ENCODE measurements at places on chromosomes 7 and 10.

DNA sequence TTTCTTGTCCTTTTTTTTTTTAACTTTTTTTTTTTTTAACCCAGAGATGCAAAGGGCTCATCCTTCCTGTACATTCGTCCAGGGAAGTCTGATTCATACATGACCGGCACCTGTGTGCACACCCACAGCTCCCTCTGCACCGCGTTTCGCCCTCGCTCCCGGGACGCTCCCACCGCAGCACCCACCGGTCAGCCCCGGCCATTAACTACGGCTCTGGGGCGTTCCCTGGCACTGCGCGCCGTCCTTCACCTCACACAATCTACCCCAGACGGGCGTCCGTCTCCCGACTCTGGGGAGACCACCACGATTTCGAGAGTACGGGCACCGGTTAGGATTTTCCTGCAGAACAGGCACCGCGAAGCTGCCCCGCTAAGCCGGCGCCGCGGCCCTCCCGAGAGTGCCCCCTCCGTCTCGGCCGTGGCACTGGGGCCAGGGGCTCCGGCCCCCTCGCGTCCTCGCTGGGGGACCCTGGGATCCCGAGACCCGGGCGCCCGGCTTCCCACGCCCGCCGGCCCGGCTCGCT, 452 bp downstream of the ATE1 start:
- DNase-seq, result no peak

GRCh38 chr10:21020545-21020944, 123.4 kb upstream of the NEBL start:
- DNase-seq, result no peak

- no peak for DNase-seq
Observed at GRCh38 chr10:124145109-124145870, 51.9 kb upstream of the CHST15 start.

DNA sequence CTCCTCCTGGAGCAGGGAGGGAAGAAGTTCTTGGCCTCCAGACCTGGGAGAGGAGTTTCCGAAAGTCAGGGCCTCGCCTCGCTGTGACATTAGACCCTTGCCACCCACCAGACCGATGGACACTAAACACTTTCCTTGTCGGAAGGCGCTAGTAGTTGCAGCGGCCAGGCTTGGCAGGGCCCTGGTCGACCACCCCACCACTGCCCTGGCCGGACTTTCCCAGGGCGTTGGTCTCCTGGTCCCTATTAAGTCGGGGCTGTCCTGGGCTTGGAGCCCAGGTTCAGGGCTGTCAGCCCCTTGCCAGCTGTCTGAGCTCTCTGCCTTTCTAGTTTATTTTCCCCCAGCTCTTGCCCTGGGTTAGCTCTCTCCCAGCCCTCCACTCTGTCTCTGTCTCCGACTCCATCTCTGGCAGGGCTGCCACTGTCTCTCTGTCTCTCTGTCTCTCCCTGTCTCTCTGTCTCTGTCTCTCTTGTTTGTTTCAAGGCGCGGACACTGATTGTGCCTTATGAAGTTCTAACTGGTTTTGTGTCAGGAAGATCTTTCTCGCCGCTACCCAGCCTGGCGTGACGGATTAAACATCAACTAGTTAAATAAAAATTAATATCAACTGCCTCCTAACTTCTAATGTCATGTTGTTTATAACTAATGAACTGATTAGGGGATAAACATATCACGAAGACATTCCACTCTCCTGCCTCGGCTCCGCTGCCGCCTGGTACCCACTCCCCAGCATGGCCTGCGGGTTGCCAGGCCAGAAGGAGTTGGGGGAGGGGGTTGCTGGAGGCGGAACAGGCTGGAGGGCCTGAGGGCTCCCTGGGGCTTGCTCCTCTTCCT, 13.8 kb upstream of the PAX2 start:
- DNase-seq, result no peak

DNA sequence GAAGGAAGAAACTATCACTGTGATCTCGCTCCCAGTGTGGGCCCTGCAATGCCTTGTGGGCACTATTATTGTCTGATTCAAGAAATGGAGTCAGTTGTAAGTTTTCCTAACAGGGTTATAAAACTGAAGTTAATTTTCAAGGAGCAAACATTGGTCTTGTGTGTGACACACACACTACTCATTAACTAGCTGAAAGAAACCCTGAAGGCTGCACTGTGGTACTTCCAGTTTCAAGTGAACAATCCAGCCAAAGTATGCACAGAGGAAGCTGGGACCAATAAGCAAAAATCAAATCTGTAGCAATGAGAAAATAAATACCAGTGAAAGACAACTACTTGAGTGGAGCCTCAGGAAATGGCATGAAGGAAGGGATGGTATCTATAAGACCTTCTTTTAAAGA, 506.6 kb upstream of the POT1 start:
- DNase-seq, result no peak

Measured in amniotic stem cell (primary cell).